ENCODE measurements at places on chromosomes 4 and X. TPM values are rescaled to one million over a fixed set of nuclear protein-coding genes. Genes with fewer than 3 reads are reported as not detected.

DNA sequence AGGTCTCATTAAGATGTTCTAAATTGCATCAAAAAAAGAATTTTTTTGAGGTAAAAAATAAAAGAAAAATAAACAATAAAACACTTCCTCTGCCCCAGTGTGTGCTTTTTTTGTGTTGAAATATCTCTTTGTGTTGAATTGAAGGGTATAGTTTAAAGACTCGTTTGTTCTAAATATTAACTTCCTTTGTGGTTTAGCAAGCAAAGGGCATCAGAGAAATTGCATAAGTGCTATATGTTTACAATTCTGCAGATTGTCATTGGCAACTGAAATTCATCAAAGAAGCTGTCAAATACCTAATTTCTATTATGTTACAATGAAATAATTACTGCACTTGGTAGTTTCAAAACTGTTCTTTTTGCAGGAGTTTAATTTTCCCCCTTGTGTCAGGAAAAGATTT lies 260.5 kb downstream of the DKK2 start:
- no peak for DNase-seq
- H3K4me1 ChIP-seq = no peaks in the 10 kb centered on the region
- H3K27me3 ChIP-seq = no peaks in the 10 kb centered on the region
- H3K27ac ChIP-seq = no peak overlapping the region

DNA sequence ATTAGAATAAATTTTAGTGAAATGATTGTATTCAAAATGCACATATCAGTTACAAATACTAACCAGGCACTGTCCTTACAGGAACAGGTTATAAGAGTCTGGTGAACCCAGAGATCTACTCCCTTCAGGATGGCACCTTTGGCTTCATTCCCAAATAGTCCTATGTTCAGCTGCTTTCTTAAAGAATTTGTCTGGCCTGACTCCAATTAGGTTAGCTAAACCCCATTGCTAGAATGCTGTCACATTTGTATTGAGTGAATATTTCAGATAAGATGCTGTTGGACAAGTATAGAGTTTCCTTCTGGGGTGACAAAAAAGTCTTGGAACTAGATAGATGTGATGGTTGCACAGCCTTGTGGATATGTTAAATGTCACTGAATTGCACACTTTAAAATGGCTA lies 69.4 kb downstream of the EFHC2 start:
- H3K27ac ChIP-seq = no peak overlapping the region
- no peak for DNase-seq
- H3K4me1 ChIP-seq = peaks cover 8% of the 10 kb centered on the region
- no peak overlapping the region for H3K4me3 ChIP-seq
- H3K27me3 ChIP-seq = no peaks in the 10 kb centered on the region

DNA sequence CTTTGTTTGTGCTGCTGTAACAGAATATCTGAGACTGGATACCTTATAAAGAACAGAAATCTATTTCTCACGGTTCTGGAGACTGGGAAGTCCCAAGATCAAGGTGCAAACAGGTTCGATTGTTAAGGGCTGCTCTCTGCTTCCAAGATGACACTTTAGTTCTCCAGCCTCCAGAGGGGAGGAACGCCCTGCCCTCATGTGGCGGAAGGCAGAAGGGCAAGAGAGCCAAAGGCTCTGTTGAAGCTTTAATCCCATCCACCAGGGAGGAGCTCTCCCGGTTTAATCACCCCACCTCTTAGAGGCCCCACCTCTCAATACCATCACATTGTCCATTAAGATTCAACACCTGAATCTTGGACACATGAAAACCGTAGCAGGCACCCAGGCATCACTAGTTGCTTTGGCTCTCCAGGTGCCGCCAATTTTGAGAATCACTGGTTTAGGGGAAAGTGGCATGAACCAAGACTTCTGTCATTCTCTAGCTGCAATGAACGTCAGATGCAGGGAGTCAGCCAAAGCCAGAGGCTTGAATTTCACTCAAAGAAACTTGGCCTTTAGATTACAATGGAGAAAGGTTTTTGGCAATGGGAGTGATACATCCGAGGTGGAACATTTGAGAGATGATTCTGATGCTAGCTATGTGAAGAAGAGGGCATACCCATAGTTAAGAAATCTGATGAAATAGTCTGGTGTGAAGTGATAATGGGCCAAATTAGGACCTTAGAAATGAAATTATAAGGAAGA lies 15.7 kb downstream of the FHL1 start:
- no peaks in the 10 kb centered on the region for H3K36me3 ChIP-seq
- DNase-seq = peak; percentile 68

DNA sequence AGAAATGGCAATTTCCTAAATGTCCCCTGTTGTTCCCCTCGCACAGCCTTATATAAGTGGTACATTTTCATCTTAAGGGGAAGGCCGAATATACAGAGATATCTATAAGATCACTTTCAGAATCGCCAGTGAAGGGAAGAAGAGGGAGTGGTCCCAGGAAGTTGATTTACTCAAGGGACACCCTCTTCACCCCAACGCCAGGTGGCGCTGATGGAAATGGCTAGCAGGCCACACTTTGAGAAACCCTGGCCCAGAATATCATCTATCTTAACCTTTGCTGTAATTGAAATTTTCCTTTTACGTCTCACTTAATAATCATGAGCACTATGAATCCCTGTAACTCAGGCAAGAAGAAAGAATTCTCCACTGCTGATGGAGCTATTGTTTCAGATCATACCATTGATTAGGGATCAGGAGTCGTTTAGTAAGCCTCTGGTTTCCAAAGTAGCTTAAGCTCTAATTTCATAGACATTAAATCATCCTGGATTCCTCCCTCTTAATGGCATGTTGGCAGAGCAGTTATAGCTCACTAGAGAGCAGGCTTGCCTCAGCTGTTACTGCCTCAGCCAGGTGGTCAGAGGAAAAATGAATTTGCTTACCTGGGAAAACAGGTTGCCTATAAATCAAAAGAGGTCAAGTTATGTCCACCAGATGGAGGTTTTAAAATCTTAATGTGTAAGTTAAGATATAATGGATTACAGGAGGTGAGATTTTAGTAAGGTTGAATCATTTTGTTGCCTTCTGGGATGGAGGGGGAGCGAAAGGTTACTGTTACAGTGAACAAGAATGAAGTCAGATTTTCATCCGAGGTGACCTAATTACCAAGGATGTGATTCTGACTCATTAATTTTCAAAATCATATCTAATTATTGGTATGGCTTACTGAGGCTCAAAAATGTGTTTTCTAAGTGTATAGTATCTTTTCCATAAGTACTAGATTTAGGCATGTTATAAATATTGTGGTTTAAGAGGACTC lies 941.2 kb upstream of the TENM3 start:
- no peak overlapping the region for H3K27ac ChIP-seq
- H3K27me3 ChIP-seq = no peaks in the 10 kb centered on the region
- H3K4me3 ChIP-seq = no peak overlapping the region
- H3K4me1 ChIP-seq = no peaks in the 10 kb centered on the region

- no peak overlapping the region for H3K27ac ChIP-seq
- peaks cover 9% of the 10 kb centered on the region for H3K27me3 ChIP-seq
- no peaks in the 10 kb centered on the region for H3K4me1 ChIP-seq
- no peaks in the 10 kb centered on the region for H3K36me3 ChIP-seq
- DNase-seq = no peak
Observed at GRCh38 chr4:52836678-52837077, 25.4 kb upstream of the RASL11B start.

DNA sequence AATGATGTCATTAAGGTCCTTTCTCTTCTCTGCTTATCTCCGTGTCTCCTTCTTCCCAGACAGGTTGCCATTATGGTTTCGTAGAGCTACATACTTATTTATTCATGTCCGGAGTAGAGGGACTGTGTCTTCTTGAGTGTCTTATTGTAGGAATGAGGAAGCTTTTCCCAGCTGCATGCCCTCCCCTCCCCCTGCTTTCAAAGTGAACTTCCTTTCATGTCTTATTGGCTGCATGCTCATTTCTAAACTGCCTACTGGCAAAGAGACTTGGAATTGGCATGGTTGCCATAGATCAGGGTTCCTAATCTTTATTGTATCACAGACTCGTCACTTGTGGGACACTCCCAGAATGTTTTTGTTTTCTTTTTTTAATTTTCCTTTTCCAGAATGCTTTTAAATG lies 15.4 kb downstream of the VAMP7 start:
- H3K36me3 ChIP-seq = peaks cover 34% of the 10 kb centered on the region
- H3K4me3 ChIP-seq = no peak overlapping the region
- no peak for DNase-seq
- H3K27ac ChIP-seq = no peak overlapping the region

- no peak for DNase-seq
- H3K27ac ChIP-seq = no peak overlapping the region
- H3K4me1 ChIP-seq = no peaks in the 10 kb centered on the region
- no peak overlapping the region for H3K4me3 ChIP-seq
- H3K36me3 ChIP-seq = no peaks in the 10 kb centered on the region
Observed at GRCh38 chr4:141759796-141760425, 123.5 kb downstream of the IL15 start.

DNA sequence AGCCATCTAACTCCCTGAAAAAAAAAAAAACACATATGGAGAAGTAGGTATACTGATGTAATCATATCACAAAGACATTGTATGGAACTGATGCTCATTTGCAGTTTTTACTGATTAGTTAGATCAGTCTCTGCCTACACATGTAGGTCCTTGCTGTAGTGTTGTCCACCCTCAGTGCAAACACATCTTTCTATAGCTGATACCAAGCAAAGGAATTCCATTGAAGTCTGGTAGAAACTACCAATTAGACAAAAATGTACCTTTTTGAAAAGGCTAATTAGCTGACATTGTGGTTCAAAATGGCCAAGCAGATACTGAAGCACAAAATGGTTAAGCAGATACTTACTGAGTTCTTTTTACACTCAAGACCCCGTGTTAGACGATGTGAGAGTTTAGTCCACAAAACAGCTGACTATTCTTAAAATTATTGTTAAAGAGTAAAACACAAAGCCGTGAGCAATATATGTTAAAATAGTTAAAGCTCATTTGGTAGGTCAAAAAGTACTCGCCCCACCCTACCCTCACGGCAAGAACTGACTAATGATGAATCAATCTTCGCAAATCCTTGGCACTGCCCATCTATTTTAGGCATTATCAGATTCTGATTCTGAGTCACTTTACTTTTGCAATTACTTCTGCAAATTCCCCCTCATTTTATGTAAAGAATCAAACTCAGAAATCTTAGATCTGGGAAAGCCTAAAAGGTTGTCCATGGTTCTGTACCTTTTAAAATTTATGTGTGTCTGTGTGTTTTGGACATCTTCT lies 40.4 kb downstream of the COL4A6 start:
- H3K4me1 ChIP-seq = no peaks in the 10 kb centered on the region
- H3K27ac ChIP-seq = no peak overlapping the region
- no peaks in the 10 kb centered on the region for H3K27me3 ChIP-seq

DNA sequence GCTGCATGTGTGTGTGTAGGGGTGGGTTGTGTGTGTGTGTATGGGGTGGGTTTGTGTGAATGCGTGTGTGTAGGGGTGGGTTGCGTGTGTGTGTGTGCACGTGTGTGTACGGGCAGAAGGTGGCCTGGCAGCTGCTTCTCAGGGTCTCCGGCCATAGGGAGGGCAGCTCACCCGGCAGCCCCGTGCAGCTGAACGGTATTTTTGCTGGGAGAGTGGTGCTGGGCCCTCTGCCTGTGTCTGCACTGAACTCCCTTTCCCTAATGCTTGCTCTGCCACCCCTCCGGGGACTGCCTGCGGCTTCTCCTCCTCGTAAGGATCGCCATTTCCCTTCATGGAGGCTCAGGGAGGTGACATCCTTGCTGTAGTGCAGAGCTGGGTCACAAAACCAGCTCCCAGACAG lies 30.2 kb downstream of the WFS1 start:
- H3K4me1 ChIP-seq = no peaks in the 10 kb centered on the region
- H3K27me3 ChIP-seq = no peaks in the 10 kb centered on the region
- H3K27ac ChIP-seq = no peak overlapping the region
- no peak for DNase-seq

- no peak overlapping the region for H3K27ac ChIP-seq
- DNase-seq = no peak
- H3K27me3 ChIP-seq = no peaks in the 10 kb centered on the region
- no peak overlapping the region for H3K4me3 ChIP-seq
Observed at GRCh38 chr4:88858752-88859151, 161.1 kb upstream of the NAP1L5 start.

DNA sequence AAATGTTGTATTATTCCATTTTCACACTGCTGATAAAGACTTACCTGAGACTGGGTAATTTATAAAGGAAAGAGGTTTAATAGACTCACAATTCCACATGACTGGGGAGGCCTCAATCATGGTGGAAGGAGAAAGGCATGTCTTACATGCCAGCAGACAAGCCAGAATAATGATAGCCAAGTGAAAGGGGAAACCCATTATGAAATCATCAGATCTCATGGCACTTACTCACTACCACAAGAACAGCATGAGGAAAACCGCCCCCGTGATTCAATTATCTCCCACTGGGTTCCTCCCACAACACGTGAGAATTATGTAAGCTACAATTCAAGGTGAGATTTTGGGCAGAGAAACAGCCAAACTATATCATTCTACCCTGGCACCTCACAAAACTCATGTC lies 2535.1 kb downstream of the ARAP2 start:
- H3K36me3 ChIP-seq = no peaks in the 10 kb centered on the region
- no peak for DNase-seq
- H3K27me3 ChIP-seq = no peaks in the 10 kb centered on the region
- no peak overlapping the region for H3K27ac ChIP-seq
- H3K4me3 ChIP-seq = no peak overlapping the region
- H3K4me1 ChIP-seq = no peaks in the 10 kb centered on the region

DNA sequence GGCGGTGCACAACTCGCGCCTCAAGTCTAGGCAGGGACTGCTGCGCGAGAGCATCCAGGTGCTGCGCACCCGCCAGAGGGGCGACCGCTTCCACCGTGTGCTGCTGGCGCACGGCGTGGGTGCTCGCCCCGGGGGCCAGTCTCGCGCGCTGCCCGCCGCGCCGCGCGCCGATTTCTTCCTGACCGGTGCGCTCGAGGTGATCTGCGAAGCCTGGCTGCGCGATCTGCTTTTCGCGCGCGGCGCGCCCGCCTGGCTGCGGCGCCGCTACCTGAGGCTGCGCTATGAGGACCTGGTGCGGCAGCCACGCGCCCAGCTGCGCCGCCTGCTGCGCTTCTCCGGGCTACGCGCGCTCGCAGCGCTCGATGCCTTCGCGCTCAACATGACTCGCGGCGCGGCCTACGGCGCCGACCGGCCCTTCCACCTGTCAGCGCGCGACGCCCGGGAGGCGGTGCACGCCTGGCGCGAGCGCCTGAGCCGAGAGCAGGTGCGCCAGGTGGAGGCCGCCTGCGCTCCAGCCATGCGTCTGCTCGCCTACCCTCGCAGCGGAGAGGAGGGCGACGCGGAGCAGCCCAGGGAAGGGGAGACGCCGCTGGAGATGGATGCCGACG lies 1.3 kb downstream of the CHST7 start:
- H3K36me3 ChIP-seq = peaks cover 7% of the 10 kb centered on the region
- DNase-seq = peak; percentile 57
- peak overlapping the region; percentile 82 for H3K4me3 ChIP-seq
- no peak overlapping the region for H3K27ac ChIP-seq
- H3K27me3 ChIP-seq = no peaks in the 10 kb centered on the region

GRCh38 chr4:122836941-122837340 lies 10.3 kb downstream of the FGF2 start:
- no peak overlapping the region for H3K4me3 ChIP-seq
- no peaks in the 10 kb centered on the region for H3K4me1 ChIP-seq
- DNase-seq = no peak
- peaks cover 10% of the 10 kb centered on the region for H3K27me3 ChIP-seq
- no peak overlapping the region for H3K27ac ChIP-seq
- H3K36me3 ChIP-seq = no peaks in the 10 kb centered on the region

Gene ANKRD50
- 0.36 TPM for total RNA-seq

Gene FAM236B
- total RNA-seq = not detected

Gene CT83
- total RNA-seq = not detected

Measured in activated CD4-positive, alpha-beta memory T cell treated with anti-CD3 and anti-CD28 coated beads for 36 hours (primary cell).